ENCODE measurements at places on chromosomes 7 and 10. TPM values are rescaled to one million over a fixed set of nuclear protein-coding genes. Genes with fewer than 3 reads are reported as not detected.

GAD2 gene
- total RNA-seq: not detected

GPRIN2 gene
- not detected for total RNA-seq

TMEM213 gene
- not detected for total RNA-seq

DNA sequence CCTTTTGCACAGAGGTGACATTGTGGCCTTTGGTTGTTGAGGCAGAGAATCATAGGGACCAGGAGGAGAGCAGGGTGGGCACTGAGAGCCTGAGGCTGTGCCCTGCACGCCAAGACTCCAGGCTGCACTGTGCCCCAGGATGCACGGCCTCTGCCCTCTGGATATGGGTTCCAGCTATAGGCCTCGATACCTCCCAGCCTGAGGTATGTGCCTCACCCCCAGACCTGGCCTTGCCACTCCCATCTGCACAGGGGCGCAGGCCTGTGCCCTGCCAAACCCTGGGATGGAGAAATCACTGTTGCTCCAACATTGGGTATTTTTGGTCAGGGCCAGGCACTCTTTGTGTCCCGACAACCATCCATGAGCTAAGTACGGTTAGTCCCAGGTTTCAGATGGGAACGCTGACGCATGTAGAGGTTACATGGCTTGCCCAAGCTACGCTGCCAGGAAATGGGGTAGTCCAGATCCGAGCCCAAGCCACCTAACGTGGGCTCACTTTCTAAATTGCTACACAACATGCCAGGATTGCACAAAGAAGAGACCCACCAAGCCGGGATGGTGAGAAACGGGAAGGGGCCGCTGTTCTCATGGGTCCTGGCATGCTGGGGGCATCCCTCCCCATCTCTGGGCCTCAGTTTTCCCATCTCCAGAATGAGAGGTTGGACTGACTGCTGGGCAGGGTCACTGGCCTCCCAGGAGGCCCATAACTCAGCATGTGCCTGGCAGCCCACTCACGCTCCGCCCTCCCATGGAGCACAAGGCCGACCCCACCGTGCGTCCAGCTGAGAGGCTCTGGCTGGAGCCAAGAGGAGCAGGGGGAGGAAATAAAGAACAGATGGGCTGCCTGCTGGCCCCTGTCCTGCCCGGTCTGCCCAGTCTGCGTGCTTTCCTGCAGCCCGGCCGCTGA lies 44.2 kb downstream of the ZCCHC24 start:
- no peak overlapping the region for H3K4me3 ChIP-seq
- no peaks in the 10 kb centered on the region for H3K36me3 ChIP-seq
- peaks cover 4% of the 10 kb centered on the region for H3K27me3 ChIP-seq
